HT-29 (cell line): ENCODE measurements at places on chromosomes 5 and 9.

GRCh38 chr5:31380049-31380448 is 151.8 kb downstream of the DROSHA start:
- no peak for DNase-seq

GRCh38 chr5:65742565-65743231 is 20.7 kb downstream of the NLN start:
- DNase-seq, result peak; percentile 75

GRCh38 chr5:172716796-172717313 is 54.1 kb downstream of the DUSP1 start:
- peak; percentile 96 for DNase-seq

GRCh38 chr9:98465799-98466198 is 210.3 kb upstream of the TBC1D2 start:
- DNase-seq, result no peak

- DNase-seq, result peak; percentile 59
Measured at GRCh38 chr5:138282920-138283742, 8.7 kb upstream of the GFRA3 start.

DNA sequence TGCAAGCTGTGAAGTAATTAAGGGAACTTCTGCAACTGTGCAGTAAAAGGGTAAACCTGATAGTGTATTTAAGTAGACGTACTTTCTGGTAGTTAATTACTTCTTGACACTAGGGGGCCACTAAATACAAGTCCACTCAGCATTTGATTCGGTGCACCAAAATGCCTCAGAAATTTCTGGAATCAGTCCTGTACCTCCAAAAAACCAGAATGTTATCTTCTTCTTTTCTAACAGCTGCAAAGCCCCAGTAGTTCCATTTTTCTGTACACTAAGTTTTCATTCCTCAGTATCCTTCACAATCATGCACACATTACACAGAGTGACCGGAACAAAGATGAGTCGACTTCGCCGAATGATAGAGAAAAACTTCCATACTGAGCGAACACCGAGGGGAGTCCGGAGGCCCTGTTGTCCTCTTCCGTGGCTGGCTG is 484 bp downstream of the GFM2 start:
- DNase-seq, result peak; percentile 37

DNA sequence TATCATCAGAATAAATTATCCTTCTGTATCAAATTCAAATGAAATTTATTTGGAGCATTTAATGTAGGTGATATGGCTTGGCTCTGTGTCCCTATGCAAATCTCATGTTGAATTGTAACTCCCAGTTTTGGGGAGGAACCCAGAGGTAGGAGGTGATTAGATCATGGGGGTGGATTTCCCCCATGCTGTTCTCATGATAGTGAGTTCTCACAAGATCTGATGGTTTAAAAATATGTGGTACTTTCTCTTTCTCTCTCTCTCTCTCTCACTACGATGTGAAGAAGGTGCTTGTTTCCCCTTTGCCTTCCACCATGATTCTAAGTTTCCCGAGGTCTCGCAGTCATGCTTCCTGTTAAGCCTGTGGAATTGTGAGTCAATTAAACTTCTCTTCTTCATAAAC is 678.4 kb upstream of the RGMB start:
- DNase-seq, result no peak

DNA sequence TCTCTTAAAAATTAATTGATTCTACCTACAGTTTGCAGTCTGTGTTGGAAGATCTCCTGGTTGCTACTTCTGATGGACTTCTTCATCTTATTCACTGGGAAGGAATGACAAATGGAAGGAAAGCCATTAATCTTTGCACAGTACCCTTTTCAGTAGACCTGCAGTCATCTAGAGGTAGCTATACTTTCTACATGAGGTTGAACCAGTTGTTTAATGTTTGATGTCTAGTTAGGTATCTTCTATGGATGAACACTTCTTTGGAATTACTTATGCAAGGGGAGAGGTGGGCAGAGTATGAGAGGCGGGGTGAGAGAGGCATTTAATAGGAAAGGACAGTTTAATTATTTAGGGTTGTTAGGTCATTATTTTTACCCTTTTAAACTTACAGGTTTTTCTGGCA is 91.2 kb downstream of the RIC1 start:
- no peak for DNase-seq

DNA sequence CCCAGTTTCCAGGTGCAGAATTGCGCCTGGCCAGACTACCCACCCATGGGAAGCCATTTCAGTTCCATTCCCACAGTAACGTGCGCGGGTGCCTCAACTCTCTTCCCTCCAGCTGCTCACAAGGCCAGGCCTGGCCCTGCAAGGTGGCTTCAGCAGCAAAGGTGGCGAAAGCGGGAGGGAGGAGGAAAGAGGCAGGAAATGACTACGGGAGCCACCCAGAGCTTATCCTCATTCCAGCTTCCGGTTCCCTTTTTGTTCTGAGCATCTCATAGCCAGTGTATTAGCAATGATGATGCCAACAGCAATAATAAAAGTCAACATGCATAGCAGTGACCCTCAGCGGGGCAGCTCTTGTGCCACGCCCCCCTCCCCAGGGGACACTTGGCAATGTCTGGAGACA is 101.5 kb upstream of the BOD1 start:
- no peak for DNase-seq

- no peak for DNase-seq
Measured at GRCh38 chr9:116726602-116727001, 39.5 kb downstream of the TRIM32 start.

GRCh38 chr5:171835066-171835465 is 49.4 kb downstream of the SMIM23 start:
- DNase-seq, result no peak

- no peak for DNase-seq
Measured at GRCh38 chr5:10278658-10279279, 28.7 kb downstream of the CCT5 start.

GRCh38 chr9:715743-716400 is 125.6 kb upstream of the DMRT1 start:
- no peak for DNase-seq

- DNase-seq, result no peak
Measured at GRCh38 chr9:129934041-129934591, 98.9 kb downstream of the USP20 start.

GRCh38 chr5:39709032-39709431 is 284.3 kb upstream of the DAB2 start:
- DNase-seq, result no peak

DNA sequence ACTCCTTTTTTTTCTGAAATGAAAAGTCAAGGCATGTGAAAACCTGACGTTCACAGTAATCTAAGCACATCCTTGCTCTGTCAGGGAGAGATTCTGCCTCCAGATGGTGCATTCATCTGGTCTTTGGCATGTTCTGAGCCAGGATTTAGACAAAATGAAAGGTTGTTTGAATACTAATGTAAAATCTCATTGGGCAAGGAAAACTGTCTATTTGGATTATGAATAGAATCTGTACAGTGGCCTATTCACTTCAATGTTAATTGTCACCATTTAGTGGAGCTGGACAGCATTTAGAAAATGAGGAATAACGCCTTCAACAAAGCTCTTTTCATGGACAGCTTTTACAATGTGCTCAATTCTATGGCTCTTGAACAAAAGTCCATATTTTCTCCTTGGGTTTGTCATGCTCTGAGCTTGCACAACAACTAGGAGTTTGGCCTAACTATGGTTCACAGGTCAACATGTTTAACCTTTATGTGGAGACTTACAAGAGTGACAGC is 28.9 kb downstream of the ARHGEF28 start:
- DNase-seq, result no peak

- DNase-seq, result no peak
Measured at GRCh38 chr5:5487585-5488360, 65.3 kb downstream of the ICE1 start.

DNA sequence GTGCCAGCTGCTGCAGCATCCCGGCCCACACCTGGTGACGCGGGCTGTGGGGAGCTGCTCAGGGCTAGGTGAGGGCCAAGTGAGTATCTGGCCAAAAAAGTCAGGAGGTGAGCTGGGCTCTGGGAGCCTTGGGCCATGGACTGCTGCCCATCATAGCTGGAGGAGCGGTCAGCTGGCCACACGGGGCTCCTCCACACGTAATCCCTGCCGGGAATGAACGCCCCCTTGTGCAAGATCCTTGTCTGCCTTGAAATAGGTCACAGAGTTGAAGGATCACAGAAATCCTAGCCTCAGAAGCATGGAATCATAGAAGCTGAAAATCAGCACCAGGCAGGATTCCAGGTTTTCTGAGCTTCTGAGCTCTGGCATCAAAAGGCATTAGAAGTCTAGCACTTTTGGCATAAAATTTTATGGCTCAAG is 16.8 kb upstream of the COL27A1 start:
- DNase-seq, result no peak

GRCh38 chr5:95519151-95519550 is 35.6 kb downstream of the SKIC3 start:
- DNase-seq, result no peak

DNA sequence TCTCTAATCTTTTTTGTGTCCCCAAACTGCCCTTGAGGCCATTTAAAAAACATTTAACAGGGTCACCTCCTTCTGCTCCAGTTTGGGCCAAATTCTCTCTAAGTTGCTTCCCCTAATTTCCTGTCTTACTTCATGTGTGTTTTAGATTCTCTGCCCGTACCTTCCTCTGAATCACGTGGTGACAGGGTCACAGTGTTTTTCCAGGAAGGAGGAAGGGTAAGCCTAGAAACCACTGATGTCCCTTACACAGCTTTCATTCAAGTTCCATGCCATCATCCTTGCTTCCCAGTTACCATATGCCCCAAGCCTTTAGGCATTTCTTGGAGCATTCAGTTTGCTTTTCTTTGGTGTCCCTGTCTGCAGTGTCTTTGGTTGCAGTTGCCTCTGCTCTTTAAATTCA is 42.4 kb upstream of the MACIR start:
- no peak for DNase-seq

- DNase-seq, result no peak
Measured at GRCh38 chr9:68690088-68690487, 15.0 kb upstream of the PIP5K1B start.

DNA sequence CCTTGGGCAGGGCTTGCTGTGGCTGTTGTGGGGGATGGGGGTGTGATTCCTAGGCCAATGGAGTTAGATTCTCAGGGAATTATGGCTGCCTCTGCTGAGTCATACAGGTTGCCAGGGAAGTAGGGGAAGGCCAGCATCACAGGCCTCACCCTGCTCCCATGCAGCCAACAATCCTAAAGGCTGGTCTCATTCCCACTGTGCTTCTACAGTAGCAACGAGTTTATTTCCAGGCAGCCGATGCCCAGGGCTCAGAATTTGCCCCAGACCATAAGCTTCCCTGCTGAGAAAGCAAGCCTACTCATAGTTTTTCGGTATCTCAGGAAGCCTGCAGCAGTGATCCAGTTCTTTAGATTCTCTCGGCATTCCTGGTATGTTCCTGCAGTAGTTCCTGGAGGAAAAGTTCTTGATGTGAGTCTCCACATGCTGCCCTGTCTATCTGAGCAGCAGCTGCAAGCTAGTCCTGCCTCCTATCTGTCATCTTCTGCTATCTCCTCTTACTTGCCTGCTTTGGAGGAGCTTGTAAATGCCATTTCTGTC is 59.3 kb upstream of the SELENOP start:
- DNase-seq, result no peak

DNA sequence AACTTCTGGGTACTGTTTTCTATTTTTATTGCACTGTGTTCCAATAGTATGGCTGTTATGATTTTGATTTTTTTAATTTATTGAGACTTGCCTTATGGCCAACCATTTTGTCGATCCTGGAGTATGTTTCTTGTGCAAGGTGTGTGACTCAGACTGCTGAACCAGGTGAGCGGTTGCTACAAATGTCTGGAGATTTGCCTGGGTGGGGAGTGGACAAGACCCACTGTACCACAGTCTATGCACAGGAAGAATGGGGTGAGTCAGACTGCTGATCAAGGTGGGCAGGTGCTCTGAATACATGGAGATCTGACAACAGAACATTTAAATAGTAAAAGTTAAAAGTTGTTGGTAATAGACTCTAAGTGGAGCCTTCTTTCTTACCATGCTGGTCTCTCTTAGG is 609.2 kb downstream of the CSNK1G3 start:
- DNase-seq, result no peak

DNA sequence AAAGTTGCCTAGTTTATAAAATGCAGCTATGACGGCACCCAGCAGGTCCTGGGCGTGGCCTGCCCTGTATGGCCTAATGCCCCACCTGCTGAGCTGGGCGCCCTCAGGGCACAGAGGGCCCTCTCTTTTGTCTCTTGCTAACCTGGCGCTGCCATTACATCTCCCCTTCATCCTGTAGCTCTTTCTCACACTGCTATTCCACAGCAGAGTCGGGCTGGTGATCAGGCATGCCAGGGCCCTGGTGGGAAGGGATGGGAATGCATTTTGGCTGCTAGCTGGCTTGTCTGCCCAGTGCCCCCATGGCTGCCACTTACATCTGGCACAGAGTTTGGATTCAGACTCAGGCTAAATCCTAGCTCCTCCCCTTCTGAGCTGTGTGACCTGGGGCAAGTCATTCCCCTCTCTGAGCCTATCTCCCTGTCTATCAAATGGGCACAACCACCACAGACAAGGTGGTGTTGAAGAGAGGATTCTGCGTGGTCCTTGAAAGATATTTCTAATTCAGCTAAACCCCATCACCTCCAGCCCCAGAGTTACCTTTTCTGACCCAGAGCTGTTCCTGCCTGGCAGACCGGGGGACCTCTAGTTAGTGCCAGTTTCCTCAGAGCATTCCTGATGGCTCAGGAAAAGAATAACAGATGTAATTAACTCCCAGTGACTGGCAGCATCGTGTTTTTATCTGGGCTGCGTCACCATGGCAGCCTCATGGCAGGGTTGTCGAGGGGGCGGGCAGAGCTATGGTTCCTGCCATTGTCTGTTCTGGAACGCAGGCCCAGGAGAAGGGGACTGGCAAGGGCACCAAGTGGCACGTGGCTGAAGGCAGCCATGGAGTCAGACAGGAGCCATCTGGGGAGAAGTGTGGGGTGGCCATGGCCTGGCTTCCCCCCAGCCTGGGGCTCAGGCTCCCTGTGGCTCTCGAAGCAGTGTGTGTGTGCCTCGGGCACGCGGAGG is 6.3 kb downstream of the PRR7 start:
- DNase-seq, result no peak

DNA sequence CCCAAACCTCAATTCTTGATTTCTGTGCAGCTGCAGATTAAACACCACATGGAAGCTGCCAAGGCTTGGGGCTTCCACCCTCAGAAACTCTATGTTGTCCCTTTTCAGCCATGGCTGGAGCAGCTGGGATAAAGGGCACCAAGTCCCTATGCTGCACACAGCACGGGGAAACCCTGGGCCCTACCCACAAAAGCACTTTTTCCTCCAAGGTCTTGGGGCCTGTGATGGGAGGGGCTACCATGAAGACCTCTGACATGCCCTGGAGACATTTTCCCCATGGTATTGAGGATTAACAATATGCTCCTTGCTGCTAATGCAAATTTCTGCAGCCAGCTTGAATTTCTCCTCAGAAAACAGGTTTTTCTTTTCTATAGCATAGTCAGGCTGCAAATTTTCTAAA is 41.8 kb upstream of the CDH9 start:
- DNase-seq, result no peak

GRCh38 chr5:132998556-132998955 is 27.8 kb downstream of the ZCCHC10 start:
- DNase-seq, result no peak

DNA sequence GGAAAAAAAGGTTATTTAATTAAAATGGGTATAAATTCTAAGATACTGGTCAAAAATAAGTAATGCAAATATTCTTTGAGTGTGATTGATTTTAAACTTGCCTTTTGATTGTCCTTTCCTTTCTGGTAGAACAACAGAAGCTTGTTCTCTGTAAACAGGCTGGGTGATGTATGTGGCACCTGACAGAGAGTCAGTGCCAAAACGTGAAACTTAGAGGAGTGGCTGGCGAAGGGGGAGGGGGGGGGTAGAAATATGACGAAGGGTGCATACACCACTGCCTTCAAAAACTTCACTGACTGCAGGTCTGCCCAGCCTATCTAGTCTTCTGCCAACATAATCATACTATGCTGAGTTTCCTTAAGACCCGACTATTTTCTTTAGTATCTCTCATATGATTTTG is 629.8 kb upstream of the SEMA6A start:
- no peak for DNase-seq
